ENCODE measurements at places on chromosomes 1 and 21.

DNA sequence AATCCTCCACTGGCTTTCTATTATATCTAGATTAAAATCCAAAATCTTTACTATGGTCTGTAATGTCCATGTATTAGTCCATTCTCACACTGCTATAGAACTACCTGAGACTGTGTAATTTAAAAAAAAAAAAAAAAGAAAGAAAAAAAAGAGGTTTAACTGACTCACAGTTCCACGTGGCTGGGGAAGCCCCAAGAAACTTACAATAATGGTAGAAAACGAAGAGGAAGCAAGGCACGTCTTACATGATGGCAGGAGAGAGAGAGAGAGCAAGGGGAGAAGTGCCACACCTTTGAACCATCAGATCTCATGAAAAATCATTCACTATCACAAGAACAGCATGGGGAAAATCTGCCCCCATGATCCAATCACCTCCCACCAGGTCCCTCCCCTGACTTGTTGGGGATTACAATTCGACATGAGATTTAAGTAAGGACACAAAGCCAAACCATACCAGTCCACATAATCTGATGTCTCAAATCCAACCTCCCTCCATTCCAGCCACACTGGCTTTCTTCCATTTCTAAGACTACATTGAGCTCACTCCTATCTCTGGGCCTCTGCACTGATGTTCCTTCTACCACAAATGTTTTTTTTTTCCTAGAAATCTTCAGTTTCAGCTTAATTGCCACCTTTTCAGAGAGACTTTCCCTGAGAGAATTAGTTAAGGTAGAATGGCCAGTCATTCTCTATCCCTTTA, 92.4 kb downstream of the EIF4G3 start:
- no peak for DNase-seq

- no peak for DNase-seq
Observed at GRCh38 chr21:21279193-21279901, 281.1 kb downstream of the NCAM2 start.

GRCh38 chr1:185154912-185155513, 1.7 kb downstream of the TRMT1L start:
- no peak for DNase-seq

DNA sequence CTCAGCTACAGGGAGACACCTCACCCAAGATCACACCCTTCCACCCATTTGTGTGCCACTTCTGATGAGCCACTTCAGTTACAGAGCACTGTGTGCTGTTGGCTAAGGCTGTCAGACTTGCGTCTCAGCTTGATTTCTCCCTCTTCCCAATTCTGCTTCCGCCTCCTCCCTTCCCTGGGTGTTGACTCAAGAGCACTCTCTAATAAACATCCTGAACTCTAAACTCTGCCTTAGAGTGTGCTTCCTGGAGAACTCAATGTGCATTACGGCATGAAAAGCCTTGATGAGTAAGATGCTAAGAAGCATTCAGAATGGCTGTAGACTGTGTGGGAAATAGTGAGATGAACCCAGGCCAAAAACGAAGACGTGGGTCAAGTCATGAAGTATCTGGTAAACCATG, 54.9 kb upstream of the S1PR1 start:
- peak; percentile 22 for DNase-seq
